ENCODE measurements at places on chromosomes 5 and 9.

DNA sequence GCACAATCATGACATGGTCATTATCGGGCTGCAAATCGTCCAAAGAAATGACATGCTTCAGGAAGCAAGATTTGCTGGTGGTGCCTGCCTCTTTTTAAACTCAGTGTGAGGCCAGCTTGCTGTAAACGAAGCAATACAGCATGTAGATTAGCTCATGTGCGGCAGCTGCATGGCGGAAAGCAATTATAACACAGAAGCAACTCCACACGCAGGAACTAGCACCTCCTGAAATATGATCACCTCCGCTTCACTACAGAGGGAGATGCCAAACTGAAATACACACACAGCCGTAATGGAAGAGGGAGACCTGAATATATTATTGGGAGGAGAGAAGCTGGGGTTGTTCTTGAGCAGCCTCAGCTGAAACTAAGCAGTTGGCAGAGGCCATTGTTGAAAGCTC, 312.5 kb downstream of the PSAT1 start:
- no peak for DNase-seq

DNA sequence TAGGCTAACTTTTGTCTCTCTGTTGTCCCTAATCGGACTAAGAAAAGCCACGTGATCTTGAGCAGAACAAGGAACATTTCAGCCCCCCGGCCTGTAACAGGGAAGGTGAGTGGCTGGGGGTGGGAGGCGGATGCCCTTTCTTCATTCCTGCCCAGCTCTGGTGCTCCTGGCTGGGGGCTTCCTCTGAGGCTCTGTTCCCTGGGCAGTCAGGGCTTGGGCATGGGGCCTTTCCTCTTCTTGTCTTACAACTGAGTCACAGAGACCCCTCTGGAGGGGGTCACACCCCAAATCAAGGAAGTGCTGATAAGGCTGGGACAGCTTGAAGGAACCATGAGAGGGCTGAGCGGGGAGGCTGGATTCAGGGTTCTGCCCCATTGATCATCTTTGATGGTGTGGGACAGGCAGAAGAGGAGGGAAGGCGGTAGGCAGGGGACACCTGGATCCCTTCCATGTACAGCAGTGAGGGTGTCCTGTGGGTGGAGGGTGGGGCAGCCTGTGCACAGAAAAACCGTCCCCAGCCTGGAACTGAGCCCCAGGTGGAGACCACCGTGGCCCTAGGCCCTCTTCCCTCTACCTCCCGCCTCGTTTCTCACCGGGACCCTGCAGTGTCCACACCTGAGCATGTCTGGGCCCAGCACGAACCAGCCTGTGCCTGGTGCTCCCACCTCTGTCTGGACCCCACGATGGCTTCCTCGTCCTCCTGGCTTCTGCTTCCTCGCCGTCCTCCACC, 257.7 kb upstream of the IRX1 start:
- no peak for DNase-seq

- no peak for DNase-seq
Measured at GRCh38 chr5:138775034-138775433, 21.8 kb downstream of the CTNNA1 start.

GRCh38 chr5:141515946-141516671, 27.2 kb downstream of the PCDHGC5 start:
- DNase-seq: no peak

GRCh38 chr5:35136386-35136785, 88.6 kb upstream of the AGXT2 start:
- no peak for DNase-seq

- no peak for DNase-seq
Measured at GRCh38 chr9:90899287-90899686, 97.7 kb downstream of the SYK start.

DNA sequence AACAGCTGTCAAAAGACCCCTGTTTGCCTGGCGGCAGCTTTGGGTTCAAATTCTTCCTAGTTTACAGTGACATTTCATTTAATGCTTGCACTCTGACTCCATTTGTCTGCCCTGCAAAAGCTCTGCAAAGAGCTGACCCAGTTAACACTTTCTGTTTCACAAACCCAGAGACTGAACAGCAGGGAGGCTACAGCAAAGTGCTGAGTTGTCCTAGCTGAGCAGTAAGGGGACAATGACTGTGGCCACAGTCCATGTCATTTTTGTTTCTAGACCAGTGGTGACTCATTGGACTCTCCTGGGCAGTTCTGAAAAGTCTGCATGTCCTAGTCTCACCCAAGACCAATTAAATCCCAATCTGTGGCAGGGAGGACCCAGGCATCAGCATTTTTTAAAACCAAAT, 994.8 kb upstream of the WWC1 start:
- DNase-seq: no peak

Data from stimulated activated CD4-positive, alpha-beta T cell treated with anti-CD3 and anti-CD28 coated beads, Interleukin-4, amount 100 ng/mL, for 48 hours (primary cell).